ENCODE measurements at places on chromosomes 1 and 21.

GRCh38 chr1:203040513-203041275 is 14.4 kb downstream of the PPFIA4 start:
- DNase-seq: no peak

- no peak for DNase-seq
These were observed 40.4 kb downstream of the UBR4 start for GRCh38 chr1:19169642-19170041.

DNA sequence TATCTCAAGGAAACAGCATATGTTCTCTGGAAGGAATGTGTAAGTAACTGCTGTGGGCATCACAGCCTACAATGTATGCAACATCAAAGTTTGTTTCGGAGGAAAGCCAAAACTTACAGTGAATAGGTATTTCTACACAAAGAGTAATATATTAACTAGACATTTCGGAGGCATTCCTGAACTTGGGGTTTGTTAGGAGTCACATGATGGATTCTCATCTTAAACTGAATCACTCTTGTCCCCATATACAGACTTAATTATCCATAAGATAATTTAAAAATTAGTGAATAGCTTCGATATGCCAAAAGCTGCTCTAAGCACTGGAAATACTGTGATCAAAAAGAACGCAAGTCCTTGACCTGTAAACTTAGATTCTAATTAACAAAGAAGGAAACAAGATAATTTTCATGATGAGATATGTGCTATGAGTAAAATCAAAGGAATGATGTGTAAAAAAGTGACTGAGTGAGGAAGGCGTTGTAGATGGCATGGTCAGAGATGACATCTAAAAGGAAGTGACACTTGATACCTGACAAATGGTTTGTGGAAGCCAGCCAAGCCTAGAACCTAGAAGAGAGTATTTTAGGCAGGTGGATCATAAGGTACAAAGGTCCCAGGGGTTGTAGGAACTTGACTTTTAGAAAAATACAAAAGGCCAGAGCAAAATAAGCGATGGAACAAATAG is 273.1 kb downstream of the MRPL39 start:
- no peak for DNase-seq

DNA sequence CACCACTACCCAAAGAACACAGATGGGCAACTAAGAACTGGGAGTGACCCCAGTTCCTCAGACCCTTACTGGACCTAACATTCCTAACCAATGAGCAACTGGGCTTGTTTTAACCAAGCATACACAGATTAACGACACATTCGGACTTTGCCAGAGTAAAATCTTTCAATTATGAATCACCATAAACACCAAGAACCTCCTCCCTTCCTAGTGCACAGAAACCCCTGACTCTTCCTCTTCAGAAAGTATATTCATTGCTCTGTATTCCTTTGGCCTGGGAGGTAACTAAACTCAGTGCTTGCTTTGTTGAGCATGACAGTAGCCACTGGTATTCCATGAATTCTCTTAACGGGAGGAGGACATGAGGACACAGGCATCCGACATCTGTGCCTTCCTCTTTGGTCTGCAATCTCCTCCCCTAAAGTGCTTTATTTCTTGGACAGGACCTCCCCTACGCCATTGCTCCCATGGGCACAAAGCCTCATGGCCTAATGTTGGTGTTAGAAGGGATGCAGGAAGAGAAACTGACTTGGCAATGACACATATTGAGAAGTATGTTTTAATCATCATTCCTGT is 42.7 kb downstream of the SEC16B start:
- no peak for DNase-seq
